ENCODE measurements at places on chromosomes 6 and 20. TPM values are rescaled to one million over a fixed set of nuclear protein-coding genes. Genes with fewer than 3 reads are reported as not detected.

TSBP1 gene
- not detected for polyA plus RNA-seq

THBS2 gene
- 76.4 TPM for polyA plus RNA-seq

WFDC2 gene
- polyA plus RNA-seq: not detected

ANGPT4 gene
- not detected for polyA plus RNA-seq

PEX3 gene
- 32.8 TPM for polyA plus RNA-seq
